ENCODE measurements at places on chromosomes 5 and 9.

- DNase-seq = no peak
These were observed 32.6 kb downstream of the HSD17B4 start for GRCh38 chr5:119484884-119485283.

DNA sequence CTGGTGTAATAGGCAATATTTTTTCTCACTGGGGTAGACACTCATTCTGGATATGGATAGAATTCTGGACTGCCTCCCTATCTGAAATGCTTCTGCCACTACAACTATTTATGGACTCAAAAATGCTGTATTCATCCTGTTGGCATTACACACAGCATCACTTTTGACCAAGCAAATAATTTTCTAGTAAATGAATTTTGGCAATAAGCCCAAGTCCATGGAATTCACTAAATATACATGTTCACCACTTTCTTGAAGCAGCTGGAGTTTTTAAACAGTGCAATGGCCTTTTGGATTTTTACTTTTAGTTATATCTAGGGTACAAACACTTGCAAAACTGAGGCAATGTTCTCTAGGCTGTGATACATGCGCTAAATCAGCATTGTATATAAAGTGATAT is 724.9 kb upstream of the EDIL3 start:
- DNase-seq = no peak

GRCh38 chr5:103010168-103010567 is 109.8 kb downstream of the GIN1 start:
- no peak for DNase-seq

- DNase-seq = no peak
These were observed 11.8 kb downstream of the RMI1 start for GRCh38 chr9:83992407-83992806.

- DNase-seq = no peak
These were observed 10.4 kb upstream of the ACTBL2 start for GRCh38 chr5:57493034-57493433.

- DNase-seq = no peak
These were observed 65.2 kb downstream of the MCCC2 start for GRCh38 chr5:71652349-71652748.

GRCh38 chr5:35436400-35437057 is 181.1 kb upstream of the SPEF2 start:
- no peak for DNase-seq

DNA sequence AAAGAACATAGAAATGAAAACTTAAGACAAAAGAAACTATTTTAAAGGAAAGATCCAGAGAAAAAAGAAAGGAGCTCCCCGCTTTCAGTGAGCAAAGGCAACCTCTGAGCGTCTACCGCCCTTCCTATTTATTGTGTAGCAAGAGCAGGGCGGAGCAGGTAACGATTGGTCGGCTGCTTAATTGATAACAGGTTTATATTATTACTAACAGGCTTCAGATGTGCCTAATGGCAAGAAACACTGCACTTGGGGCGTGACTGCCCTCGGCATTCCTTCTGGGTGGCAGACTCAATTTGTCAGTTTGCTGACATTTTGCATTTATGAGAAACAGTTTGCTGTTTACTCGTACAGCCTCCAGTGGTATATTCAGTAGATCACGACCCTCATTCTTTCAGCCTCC is 482.7 kb upstream of the C9orf72 start:
- no peak for DNase-seq

DNA sequence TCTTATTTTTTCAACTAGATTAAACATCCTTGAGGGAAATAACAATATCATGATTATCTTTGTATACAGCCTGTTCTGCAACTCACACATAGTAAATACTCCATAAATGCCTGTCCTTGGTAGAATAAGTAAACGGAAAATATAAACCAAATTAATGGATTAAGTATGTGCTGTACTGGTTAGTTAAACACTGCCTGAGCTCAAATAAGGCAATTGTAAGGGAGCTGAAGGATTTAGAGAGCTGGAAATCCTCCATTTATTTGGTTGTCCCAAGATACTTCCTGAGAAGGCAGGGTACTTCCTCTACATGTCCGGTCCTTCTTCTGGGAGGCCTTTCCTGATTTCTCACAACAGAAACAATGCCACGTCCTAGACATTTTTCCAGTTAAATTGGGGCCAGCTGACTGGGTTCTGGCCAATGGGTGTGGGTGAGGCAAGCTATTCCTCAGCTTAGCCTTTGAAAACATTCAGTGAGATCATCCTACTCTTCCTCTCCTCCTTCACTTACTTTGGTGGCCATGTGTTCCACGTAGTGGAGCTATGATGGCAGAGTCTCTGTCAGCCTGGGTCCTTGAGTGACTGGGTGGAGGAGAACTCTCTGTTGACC is 8.5 kb upstream of the C1QTNF3 start:
- no peak for DNase-seq

- DNase-seq = no peak
These were observed 214.9 kb upstream of the DAB2 start for GRCh38 chr5:39639618-39640089.

GRCh38 chr5:153981905-153982605 is 56.7 kb downstream of the FAM114A2 start:
- DNase-seq = no peak

DNA sequence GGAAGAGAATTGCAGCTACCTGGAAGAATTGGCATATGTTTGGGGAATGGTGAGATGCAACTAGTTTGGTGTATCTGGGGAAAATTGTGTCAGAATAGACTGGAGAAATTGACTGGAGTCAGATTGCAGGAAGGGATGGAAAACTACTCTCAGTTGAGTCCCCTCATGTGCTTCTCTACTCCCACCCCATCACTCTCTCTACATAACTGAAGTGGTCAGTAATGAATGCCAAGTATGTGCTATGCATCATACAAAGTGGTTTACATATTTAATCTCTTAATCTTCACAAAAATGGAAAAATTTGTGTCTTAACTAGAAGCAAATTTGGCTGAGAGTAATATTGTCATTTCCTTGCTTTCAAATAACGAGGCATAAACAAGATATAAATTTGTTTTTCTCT is 146.4 kb upstream of the TNC start:
- DNase-seq = no peak

Data from T-helper 17 cell (primary cell).